Activated CD4-positive, alpha-beta T cell treated with anti-CD3 and anti-CD28 coated beads for 24 hours (primary cell): ENCODE measurements at places on chromosomes 4 and X.

DNA sequence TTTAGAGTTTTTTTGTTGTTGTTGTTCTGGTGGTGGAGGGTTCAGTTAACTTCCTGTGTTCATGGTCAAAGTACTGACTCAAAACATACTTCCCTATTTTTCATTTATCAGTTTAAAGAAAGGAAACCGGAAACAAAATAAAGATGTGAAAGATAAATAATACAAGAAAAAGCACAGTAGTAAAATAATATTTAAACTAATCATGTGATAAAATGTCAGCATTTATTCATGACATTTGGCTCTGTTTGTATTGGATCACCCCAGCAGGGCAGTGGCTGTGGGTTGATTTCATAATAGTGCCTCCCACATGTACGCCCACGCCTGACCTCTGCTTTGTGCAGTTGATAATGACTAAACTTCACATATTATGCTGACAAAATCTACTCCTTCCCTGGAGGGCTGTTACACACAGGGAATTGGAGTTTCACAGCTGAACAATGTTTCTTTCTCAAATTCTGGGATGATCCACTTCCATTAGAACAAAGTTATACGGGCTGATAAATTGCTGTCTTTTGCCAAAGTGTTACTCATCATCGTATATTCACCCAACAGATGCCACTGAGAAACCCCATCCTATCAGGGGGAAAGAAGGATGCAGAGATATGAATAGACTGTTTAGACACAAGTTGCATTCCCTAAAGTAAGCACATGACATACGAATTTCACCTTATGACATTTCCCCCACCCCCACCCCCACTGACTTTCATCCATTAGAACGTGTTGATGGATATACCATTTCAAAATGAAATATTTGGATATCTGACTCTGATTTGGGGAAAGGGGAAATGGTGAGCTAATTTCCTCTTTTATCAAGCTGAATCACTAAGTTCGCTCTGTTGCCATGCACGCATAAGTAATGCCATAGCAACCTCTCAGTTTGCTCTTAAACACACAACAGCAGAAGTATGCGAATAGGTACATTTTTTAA is 48.3 kb downstream of the AMELX start:
- no peak for DNase-seq

GRCh38 chrX:122583551-122583950 is 600.5 kb upstream of the GRIA3 start:
- no peak for DNase-seq

- DNase-seq: no peak
Measured at GRCh38 chr4:106595906-106596305, 227.3 kb upstream of the GIMD1 start.

- DNase-seq: no peak
Measured at GRCh38 chrX:45449982-45450381, 249.3 kb upstream of the DIPK2B start.

DNA sequence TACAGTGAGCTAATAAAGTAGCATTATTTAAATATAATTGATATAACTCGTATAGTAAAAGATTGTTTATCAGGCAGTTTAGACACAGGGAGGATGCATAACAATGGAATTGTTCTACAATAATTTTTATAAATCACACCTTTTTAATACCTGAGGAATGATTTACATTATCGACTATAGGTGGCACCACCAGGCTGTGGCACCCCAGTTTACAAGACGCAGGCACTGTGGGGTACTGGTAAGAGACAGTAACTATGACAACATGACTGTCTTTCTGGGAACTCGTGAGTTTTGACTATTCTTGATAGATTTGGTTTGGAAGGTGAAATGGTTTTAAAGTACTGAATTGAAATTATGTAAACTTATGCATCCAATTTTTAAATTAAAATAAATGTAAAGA is 27.1 kb upstream of the STBD1 start:
- peak; percentile 5 for DNase-seq

- no peak for DNase-seq
Measured at GRCh38 chr4:1493540-1494287, 87.5 kb upstream of the NKX1-1 start.

DNA sequence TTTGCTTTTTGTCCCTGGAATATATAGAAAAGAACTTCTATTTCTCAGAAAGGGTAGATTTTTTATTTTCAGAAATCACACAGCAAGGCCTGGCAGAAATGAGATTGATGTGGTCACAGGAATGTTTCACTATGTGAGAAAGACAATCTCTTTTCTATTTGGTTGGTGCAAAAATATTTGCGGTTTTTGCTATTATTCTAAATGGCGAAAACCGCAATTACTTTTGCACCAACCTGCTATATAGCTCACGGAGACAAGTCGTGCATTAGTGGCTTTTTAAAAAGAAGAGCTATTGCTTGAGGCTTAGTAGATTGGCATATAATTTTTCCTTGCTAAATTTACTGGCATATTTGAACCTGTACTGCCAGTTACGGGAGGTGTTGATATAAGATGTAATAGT is 100.4 kb downstream of the ITM2A start:
- DNase-seq: no peak

GRCh38 chr4:102247041-102247440 is 98.2 kb downstream of the SLC39A8 start:
- no peak for DNase-seq

DNA sequence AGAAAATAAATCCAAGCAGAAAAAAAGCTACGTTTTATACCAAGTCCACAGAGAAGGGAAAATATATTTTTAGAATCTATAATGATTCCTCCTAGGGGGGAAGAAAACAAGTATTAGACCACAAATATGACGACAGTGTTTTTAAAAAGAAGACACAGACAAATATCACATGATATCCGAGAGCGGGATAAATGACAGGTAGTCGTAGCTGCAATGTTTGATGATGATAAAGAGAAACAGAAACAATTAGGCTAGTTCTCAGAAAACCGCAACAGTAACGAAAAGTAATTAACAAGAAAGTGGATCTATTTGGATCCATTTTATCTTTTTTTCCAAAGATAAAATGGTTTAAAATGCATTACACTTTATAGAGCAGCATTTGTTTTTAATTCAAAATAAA is 918 bp downstream of the HAUS3 start:
- DNase-seq: no peak

- no peak for DNase-seq
Measured at GRCh38 chr4:16739997-16740624, 158.3 kb downstream of the LDB2 start.

- DNase-seq: peak; percentile 68
Measured at GRCh38 chr4:173288296-173288695, 45.9 kb downstream of the HMGB2 start.

DNA sequence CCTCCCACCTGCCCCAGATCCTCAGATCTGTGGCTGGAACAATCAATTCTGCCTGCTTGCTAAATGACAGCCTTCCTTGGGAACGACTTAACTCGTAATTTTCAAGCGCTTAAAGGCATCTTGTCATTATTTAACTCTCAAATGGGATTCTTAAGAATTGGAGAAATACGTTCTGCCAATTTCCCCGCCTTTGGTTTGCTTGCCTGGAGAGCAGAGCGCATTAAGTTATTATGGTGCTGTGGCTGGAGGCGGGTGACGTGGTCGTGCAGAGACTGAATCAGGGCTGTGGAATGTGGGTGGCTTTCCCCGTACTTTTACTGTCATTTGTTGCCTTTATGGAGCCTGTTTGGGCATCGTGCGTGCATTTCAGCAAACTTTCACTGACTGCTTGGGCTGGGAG is 78.9 kb upstream of the PSAPL1 start:
- DNase-seq: no peak

GRCh38 chr4:99252746-99253145 is 33.7 kb upstream of the ADH6 start:
- no peak for DNase-seq

DNA sequence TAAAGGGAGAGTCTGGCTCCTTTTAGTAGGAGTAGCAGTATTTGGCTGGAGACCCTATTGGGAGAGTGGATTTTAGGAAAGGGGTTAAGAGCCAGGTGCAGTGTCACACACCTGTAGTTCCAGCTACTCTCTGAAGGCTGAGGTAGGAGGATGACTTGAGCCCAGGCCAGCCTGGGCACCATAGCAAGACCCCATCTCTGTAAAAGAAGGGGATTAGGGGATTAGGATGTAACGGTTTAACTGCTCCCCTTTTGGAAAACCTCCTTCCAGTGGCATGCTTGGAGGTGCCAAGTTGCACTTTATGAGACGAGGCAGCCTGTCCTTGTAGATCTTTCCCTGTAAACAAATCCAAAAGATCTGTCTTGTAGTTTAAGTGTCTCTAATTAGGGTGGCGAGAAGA is 140.0 kb downstream of the KLHL8 start:
- no peak for DNase-seq

GRCh38 chrX:51759055-51759839 is 16.0 kb downstream of the GSPT2 start:
- DNase-seq: no peak

GRCh38 chrX:120365320-120365719 is 3.4 kb downstream of the ATP1B4 start:
- DNase-seq: peak; percentile 23

DNA sequence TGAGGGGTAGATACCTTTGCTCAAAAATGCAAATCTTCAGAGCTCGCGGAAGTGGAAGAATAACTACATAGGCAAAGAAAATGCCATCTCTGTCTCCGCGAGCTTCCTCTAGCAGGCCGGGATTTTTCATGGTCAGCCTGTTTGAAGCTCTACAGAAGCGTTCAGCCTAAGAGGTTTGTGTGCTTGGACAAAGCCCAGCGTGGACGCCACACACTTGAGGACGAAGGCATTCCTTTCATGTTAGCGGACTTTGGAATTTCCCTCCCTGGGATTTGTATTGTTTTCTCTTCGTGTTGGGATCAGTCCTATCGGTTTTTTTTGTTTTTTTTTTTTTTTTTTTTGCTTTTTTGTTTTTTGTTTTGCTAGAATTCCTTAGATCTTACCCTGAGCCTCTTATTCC is 53.7 kb downstream of the SMIM31 start:
- no peak for DNase-seq

GRCh38 chr4:1629699-1630083 is 54.4 kb downstream of the FAM53A start:
- DNase-seq: no peak

DNA sequence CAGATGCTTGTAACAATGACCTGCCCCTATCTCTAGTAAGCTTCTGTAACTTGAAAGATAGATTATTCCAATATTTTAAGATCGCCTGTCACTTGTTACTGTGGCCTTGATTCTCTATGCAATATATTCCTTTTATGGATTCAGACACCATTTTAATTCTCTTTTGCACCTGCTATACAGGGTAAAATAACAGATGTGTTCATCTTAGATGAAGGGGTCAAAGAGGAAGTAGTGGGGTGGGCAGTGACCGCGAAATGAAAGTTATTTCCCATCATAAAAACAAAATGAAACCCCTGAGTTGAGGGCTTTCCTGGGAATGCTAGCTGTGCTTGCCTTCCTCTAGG is 175.9 kb downstream of the TSPAN5 start:
- DNase-seq: no peak

- DNase-seq: no peak
Measured at GRCh38 chrX:120768681-120769080, 107.0 kb downstream of the CT47B1 start.

GRCh38 chr4:48322063-48322462 is 19.3 kb upstream of the SLAIN2 start:
- no peak for DNase-seq

- no peak for DNase-seq
Measured at GRCh38 chr4:28926156-28926555, 1794.0 kb upstream of the PCDH7 start.

- DNase-seq: no peak
Measured at GRCh38 chr4:184806711-184807110, 19.1 kb downstream of the ACSL1 start.

- DNase-seq: no peak
Measured at GRCh38 chrX:10579112-10580011, 41.0 kb downstream of the MID1 start.

DNA sequence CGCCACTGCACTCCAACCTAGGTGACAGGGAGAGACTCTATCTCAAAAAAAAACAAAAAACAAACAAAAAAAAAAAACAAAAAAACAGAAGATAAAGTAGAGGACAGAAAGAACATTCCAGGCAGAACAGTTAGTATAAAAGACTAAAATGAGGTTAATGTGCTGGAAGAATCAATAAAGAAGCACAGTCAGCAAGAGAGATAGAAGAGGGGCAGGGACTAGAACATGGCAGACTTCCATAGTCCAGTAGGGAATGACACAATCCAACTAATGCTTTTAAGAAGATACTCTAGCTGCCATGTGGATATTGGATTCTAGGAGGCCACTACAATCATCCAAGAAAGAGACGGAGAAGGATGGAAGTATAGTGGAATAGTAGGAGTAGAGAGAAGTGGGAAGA is 11.6 kb downstream of the ADGRG2 start:
- no peak for DNase-seq
